ENCODE measurements at places on chromosomes 11 and 22.

DNA sequence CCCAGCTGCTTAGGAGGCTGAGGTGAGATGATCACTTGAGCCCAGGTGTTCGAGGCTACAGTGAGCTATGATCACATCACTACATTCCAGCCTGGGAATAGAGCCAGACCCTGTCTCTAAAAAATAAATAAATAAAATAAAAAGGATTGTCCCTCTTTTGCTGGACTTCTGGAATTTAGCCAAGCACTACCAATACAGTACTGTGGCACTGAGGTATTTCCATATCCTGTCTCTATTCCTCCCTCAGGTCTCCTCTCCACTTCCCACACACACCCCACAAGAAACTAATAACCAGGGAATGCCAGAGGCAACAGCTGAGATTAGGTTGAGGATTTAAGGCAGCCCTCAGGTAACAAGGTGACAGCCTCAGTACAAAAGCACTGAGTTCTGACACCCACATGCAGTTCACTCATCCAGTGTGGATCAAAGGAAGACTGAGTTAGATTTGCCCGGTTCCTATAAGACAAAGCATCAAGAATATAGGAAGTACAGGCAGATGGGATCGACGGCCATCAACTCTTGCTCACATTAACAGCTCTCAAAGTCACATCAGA, 4.5 kb upstream of the PPP2R1B start:
- no peak for DNase-seq

- DNase-seq, result no peak
Measured at GRCh38 chr22:38026130-38027111, 30.8 kb upstream of the PICK1 start.

DNA sequence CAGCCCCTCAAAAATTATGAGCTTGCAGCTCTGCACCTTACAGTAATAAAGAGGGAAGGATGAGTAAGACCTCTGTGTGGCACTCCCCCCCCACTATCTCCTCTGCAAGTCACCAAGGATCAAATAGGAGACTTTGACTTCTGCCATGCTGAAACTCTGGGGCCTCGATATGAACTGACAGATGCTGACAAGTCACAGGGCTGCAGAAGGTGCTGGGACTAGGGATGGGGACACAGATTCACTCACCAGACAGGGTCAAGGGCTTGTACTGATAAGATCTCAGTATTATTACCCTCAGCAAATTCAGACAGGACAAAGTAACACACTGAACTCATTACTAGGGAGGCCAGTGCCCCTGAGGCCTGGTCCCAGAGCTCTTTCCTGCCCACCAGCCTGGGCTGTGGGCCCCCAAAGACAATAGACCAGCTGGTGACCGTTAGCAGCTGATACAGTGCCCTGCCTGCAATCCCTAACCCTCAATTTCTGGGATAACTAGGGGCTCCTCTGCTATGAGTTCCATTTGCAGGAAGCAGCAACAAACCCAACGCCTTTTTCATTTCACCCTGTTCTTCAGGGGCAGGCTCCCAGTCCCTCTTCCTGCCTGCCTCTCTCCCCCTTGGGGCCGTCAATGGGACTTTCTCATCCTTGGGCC, 20.1 kb downstream of the TMPRSS13 start:
- no peak for DNase-seq

GRCh38 chr11:65115361-65116082, 2.0 kb downstream of the ZNHIT2 start:
- no peak for DNase-seq

DNA sequence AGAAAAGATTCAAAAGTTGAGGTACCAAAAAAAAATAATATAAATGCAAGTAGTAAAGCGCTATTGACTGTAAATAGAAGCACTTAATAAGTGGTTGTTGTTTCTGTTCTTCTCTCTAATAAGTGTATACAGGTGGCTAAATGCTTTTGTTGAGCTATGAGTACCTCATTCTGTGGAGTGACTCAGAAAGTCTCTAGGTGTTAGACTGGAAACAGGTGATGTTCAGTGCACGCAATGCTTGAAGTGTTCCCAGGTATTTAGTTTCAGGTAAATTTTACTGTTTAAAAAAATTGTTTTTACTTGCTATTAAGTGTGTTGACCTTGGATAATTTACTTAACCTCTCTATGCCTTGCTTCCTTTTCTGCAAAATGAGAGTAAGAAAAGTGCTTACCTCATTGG, 24.2 kb downstream of the POU2AF3 start:
- DNase-seq, result no peak

DNA sequence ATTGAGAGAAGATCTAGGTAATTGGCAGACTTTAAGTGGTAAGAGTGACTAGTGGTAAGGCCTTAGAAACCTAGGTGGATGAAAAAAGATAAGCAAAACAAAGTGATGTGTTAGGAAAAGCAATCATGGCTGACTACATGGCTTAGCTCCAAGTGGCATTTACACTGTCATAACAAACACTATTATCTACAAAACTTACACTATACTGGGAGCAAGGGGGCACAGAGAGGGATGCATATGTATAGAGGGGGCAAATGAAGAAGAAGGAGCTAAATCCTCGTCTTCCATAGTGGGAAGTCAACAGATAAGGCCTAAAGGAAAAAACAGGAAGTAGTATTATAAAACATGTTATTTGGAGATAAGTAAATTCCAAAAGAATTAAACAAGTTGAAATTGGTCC, 32.5 kb downstream of the ADORA2A start:
- no peak for DNase-seq

DNA sequence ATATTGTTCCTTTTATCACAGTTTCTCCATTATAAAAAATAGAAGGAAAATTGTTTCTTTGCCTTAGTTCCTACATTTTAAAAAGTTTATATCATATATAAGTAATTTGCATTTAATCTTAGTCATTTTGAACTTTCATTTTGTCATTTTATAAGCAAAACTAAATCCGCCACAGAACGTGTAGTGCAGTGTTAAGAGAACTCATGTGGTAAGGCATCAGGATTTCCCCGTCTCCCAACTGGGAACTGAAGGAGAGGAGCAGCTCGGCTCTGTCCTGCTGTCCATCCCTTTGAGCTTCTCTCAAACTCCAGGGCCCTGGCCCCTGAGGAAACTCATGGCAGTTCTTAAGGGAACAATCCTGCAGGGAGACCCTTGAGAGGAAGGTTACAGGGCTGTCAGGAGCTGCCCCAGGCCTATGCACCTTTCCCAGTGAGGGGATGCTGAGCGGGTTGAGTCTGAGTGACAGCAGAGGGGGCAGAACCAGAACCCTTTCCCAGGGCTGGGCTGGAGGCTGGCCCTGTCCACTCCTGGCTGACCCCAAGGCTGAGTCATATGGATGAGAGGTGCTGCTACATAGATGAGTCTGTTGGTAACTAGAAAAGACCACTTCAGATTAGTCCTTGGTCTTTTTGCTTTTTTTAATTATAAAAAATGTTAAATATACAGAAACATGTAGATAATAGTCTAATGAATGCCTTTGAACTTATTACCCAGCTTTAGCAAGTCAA, 333.1 kb downstream of the TBC1D22A start:
- no peak for DNase-seq

DNA sequence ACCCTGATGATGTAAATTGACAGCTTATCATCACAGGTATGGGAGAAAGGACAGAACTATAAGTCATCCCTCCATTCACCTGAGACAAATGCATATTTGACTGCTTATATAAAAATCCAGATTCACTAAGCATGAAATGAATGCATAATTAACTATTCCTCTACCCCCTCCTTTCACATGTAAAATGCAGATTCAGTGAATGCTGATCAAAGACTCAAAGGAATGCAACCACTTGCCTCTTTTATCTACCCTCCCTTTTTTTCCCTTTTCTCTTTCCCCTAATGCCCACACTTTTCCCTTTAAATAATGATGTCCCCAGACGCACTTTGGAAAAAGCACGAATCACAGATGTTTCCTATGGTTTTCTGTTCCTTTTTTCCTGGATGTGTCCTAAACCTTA, 4.5 kb upstream of the PLAAT4 start:
- no peak for DNase-seq

- peak; percentile 60 for DNase-seq
Measured at GRCh38 chr11:66081505-66081904, 11.4 kb downstream of the PACS1 start.

GRCh38 chr22:17334059-17334458, 35.2 kb upstream of the CECR2 start:
- DNase-seq, result no peak

GRCh38 chr11:36127550-36127949, 161.7 kb downstream of the COMMD9 start:
- no peak for DNase-seq

DNA sequence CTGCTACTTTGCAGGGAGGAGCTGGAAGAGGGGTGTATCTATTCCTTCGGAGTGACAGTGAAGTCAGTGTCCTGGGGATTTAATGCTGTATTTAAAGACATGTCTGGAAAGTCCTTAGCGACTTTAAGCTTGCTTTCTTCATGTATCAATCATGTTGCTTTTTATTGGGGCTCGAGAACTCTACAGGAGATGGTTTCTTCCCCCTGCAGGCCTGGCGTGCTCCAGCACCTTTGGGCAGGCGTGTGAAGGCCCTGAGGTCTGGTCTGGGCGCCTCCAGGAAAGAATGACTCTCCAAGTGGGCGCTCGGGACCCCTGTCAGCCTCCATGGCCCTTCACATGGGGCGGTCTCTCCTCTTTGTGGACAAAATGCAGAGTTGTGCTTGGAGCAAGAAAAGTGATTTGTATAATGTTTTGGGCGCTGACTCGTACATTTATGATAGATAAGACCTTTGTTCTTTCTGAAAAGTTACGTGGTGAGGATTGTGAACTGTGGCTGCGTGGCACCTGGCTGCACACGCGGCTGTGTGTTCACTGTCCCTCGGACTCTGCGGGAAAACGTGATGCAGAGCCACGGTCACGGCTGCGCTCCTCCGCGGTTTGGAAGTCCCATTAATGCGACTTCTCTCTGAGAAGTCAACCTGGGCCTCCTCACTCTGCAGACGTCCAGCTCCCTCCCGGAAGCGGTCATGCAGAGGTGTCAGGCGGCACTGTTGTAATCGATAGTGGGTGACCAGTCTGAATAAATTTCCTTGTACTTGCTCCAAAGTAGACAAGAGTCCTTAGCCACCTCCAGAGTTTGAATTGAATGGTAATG, 282.5 kb downstream of the TBC1D22A start:
- no peak for DNase-seq

GRCh38 chr22:19809741-19810140, 44.9 kb downstream of the GNB1L start:
- no peak for DNase-seq

GRCh38 chr11:101476191-101476590, 107.6 kb downstream of the TRPC6 start:
- no peak for DNase-seq

DNA sequence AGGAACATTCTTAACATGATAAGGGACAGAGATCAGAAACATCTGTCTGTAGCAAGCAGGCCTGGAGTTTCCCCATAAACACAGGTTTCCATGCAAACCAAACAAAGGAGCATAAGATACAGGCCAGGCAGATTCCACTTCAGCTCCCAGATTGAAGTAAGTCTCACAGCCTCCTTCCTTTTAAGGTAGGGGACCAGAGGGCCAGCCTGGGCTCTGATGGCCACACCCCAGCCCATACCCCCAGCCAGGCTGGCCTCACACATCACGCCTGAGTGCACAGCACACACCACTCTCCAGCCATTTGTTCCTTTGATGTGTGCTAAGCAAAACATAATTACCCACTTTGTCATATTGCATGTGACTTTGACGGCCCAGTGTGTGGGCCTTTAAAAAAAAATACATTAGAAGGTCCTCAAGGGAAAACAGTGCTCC, 518.7 kb downstream of the NTM start:
- no peak for DNase-seq

GRCh38 chr11:75432911-75433321, at the start of gene KLHL35:
KLHL35 (minus strand) TSS chr11:75433203; CDS start chr11:75430629, 2,574 bp downstream.
- DNase-seq, result no peak

GRCh38 chr11:18778468-18778867, 13.1 kb downstream of the PTPN5 start:
- no peak for DNase-seq

DNA sequence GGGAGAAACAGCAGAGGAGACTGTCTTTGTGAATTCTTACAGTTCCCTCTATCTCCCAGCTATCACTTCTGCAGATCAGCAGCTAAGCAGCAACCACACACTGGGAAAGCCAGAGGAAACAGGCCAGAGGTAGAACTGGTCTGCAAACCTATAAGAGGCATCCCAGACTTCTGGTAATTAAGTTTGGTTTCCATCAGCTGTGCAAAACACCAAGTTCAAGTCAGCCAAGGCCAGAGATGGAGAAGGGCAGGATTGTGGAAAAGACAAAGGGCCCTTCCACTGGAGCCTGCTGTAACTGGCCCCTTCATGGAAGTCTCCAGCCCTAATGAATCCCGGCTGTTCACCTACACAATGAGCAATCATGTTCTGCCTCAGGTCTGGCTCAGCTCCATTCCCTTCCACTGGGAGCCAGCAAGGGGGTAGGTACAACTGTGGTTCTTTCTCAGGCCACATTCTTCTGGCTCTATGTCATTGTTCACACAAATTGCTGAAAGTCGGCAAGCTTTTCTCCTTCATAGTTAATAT, 4.6 kb upstream of the PAMR1 start:
- no peak for DNase-seq

All from NCI-H2107 (cell line).